ENCODE measurements at places on chromosomes 12 and 14. TPM values are rescaled to one million over a fixed set of nuclear protein-coding genes. Genes with fewer than 3 reads are reported as not detected.

- DNase-seq, result no peak
These were observed 117.6 kb downstream of the EFCAB11 start for GRCh38 chr14:89836830-89837469.

Gene CLEC2A
- total RNA-seq, result not detected

- no peak for DNase-seq
These were observed 78.4 kb upstream of the PPM1H start for GRCh38 chr12:63013302-63013701.

Gene FITM1
- 129 TPM for total RNA-seq

- DNase-seq, result no peak
These were observed 26.8 kb downstream of the PLBD1 start for GRCh38 chr12:14540801-14541462.

DNA sequence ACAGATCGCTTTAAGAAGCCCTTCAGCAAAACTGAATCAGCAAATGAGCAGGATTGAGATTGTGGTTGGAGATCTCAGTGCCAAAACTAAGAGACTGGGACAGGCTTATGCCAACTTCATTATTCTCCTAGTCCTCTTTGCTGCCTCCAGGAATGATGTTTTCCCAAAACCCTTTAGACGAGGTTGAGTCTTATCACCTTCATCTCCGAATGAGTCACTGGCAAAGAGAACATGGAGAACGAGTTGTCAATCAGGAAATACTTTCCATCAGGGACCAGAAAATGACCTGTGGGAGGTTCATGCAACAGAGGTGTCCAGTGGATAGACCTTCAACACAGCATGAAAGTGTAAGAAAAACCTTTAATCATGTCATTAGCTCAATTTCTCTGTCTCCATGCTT, 461.5 kb downstream of the RMST start:
- no peak for DNase-seq

Gene CLEC1A
- total RNA-seq, result 3.7 TPM

GRCh38 chr14:60734465-60735242, at the start of gene MNAT1:
TSS of gene MNAT1 (plus strand) at chr14:60734761. CDS start at chr14:60734863, 102 bp downstream.
- peak; percentile 81 for DNase-seq

GRCh38 chr12:92055877-92056276, 89.8 kb downstream of the BTG1 start:
- DNase-seq, result no peak

GRCh38 chr14:91113829-91114078, at the start of gene DGLUCY:
TSS of gene DGLUCY (plus strand) at chr14:91114073. CDS start at chr14:91160295, 46,222 bp downstream.
- DNase-seq, result peak; percentile 91

Gene TEX22
- total RNA-seq, result 2.4 TPM

DNA sequence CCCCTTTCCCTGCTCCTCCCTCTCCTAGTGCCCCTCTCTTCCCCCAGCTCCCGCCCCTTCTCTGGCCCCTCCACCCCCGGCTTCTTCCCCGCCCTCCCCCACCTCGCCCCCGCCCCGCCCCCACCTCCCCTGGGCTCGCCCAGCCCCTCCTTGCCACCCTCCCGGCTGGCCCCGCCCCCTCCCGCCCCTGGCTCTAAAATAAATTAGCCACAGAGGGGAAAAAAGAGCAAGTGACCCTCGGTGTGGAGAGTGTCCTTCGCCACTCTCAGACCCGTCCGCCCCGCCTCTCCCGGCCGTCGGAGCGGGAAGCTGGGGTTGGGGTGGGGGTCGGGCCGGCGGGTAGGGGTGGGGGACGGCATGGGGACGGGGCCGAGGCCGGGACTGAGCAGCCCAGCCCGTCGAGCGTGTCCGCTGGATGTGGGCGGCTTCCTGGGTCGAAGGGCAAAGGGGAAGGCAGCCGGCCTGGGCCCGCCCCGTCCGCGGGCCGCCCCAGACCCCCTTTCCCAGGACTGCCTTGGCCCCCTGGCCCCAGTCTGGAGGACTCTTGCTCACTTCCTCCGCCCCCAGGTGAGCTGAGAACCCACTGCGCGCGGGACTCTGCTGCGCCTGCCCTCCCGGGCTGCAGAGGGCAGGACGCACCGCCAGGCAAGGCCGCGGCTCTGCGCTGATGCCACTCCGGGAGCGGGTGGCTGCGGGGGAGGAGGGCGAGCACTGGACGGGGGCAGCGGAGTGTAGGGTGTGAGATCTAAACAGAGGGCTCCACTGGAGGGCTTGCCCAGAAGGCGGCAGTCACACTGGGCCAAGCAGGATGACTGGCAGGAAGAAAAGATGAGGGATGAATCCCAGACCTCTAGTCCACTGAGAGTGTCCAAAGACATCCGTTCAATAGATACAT, 570 bp upstream of the FIGNL2 start:
- no peak for DNase-seq

DNA sequence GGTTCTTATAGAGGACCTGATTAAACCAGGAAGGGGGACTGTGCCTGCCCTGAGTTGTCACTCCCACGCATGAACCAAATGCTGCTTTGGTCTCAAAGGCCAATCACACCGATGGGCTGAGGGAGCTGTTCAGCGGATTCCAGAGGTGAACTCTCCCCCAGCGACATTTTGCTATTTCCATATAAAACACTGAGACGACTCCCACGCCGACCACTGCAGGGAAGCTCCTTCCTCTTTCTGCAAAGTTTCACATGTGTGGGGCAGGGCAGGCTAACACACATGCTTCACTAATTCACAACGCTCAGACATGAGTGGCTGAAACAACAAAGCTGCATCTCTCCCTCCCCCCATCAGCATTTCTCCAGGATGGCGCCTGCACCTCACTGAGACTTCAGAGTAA, 37.8 kb upstream of the TMEM132D start:
- no peak for DNase-seq

GRCh38 chr12:103494734-103495468, 867 bp downstream of the C12orf42 start:
- DNase-seq, result no peak

DNA sequence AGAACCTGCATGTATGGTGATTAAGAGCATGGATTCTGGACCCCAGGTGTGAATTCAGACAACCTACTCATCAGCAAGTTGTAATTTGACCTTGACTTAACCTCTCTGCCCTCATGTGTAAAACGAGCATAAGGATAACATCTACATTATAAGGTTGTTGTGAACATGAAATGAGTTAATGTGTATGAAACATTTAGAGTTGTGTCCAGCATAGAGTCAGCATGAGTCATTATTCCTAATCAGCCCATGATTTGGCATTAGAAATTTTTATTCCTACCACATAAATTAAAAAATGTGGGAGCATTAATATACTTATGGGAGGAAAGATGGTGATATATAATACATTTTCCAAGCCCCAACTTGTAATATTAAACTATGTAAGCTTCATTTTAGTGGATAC, 95.9 kb upstream of the DDHD1 start:
- no peak for DNase-seq

DNA sequence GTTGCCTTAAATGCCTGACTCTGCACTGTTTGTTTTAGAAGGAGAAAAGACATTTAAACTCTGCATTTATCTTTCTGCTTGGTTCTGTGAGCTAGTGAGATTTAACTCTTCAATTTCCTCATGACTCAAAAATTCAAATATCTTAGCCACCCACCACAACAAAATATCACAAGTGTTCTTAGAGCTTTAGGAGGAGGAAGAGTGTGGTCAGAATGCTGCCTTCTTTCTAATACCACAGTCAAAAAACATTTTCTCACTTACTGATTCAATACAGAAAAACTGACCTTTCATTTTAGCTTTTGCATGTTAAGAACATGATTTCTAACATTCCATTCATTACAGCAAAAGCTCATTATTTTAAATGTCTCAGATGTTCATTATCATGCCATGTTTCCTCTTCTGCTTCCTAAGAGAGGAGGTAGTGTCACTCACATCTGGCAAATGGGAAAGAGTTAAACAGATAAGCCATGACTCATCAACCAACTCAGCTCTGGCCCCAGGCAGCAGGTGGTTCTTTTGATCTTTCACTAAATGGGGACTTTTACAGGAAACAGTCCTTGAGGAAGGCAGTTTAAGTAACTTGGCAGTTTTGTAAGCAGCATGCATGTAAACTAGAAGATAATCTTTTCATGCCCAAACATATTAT, 56.4 kb upstream of the RNU6-8 start:
- DNase-seq, result no peak

- DNase-seq, result no peak
These were observed 48.2 kb downstream of the SPPL3 start for GRCh38 chr12:120855823-120856588.
